Panc1 (cell line): ENCODE measurements at places on chromosomes 12 and 14. TPM values are rescaled to one million over a fixed set of nuclear protein-coding genes. Genes with fewer than 3 reads are reported as not detected.
A peak's percentile ranks its signal among the peaks of the same experiment; 100 is the strongest.

GRCh38 chr12:128418944-128419343 is 152.0 kb downstream of the TMEM132C start:
- H3K36me3 ChIP-seq = no peaks in the 10 kb centered on the region
- DNase-seq = no peak
- H3K27ac ChIP-seq = no peak overlapping the region
- H3K4me1 ChIP-seq = no peaks in the 10 kb centered on the region
- 0 out of 2 replicates have a peak, but pooled peaks cover 2% of the 10 kb centered on the region for H3K27me3 ChIP-seq
- H3K4me3 ChIP-seq = no peak overlapping the region

- no peaks in the 10 kb centered on the region for H3K4me1 ChIP-seq
- DNase-seq = no peak
- H3K4me3 ChIP-seq = no peak overlapping the region
- no peaks in the 10 kb centered on the region for H3K36me3 ChIP-seq
- H3K27me3 ChIP-seq = no peaks in the 10 kb centered on the region
Observed at GRCh38 chr12:21690704-21691368, 33.2 kb upstream of the LDHB start.

DNA sequence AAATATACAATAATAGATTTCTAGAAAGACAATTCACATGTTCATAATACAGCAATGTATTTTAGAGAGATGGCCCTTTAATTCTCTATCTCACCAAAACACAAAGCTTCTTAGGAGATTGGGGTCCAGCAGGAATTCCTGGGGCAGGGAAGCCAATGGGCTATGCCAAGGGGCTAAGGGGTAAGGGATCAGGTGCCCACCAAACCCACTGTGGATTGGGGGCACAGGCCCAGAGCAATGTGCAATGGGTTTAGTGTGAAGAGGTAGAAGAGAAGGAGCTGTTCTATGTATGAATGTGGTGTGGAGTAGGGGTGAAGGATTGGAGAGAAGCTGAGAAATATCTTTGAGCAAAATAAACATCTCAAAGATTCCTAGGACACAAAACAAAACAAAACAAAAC is 2.6 kb downstream of the HOXC13 start:
- peak overlapping the region; percentile 86 for H3K4me3 ChIP-seq
- peaks cover 46% of the 10 kb centered on the region for H3K4me1 ChIP-seq
- DNase-seq = no peak

GRCh38 chr14:100383727-100384158 is 60.6 kb downstream of the SLC25A47 start:
- H3K27me3 ChIP-seq = no peaks in the 10 kb centered on the region
- peak overlapping the region; percentile 93; the same call in 1 of the 2 replicates for H3K27ac ChIP-seq
- H3K4me1 ChIP-seq = peaks cover 42% of the 10 kb centered on the region
- DNase-seq = no peak

DNA sequence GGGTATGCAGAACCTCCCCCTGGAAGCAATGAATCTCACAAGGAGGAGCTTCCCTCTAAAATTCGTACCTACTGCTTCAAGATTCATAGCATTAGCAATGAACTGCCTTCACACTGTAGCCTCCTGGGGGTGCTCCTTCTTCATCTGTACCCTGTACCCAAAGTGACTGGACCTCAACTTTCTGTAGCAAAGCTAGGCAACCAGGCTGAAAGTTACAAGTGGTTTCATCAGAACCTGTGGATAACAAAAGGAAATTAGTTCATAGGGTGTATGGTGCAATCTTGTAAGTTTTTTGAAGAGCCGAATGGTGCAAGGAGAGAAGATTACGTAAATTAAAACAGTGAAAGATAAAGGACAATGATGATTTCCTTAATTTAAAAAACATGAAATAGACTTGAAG is 1541.7 kb upstream of the FLRT2 start:
- no peaks in the 10 kb centered on the region for H3K36me3 ChIP-seq
- no peaks in the 10 kb centered on the region for H3K27me3 ChIP-seq
- H3K27ac ChIP-seq = no peak overlapping the region
- no peak for DNase-seq
- no peak overlapping the region for H3K4me3 ChIP-seq

DNA sequence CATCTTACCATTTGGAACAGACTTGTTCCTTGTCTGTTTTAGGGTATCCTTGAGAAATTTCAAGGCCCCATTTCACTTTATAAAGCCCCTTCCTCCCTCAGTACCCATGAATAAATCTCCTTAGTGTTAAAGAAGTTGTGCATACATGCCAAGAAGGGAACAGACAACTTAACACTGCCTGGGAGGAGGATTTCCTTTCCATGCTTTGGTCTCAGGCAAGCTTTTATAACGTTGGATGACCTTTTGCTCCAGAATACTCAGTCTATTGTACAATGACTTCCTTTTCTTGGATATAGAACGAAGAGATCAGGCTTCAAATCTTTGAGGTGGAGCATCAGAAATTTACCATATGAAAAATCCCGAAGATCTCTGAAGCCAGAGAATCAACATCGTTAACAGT is 551.4 kb downstream of the PRKD1 start:
- no peaks in the 10 kb centered on the region for H3K4me1 ChIP-seq
- no peak overlapping the region for H3K27ac ChIP-seq
- no peaks in the 10 kb centered on the region for H3K27me3 ChIP-seq

DNA sequence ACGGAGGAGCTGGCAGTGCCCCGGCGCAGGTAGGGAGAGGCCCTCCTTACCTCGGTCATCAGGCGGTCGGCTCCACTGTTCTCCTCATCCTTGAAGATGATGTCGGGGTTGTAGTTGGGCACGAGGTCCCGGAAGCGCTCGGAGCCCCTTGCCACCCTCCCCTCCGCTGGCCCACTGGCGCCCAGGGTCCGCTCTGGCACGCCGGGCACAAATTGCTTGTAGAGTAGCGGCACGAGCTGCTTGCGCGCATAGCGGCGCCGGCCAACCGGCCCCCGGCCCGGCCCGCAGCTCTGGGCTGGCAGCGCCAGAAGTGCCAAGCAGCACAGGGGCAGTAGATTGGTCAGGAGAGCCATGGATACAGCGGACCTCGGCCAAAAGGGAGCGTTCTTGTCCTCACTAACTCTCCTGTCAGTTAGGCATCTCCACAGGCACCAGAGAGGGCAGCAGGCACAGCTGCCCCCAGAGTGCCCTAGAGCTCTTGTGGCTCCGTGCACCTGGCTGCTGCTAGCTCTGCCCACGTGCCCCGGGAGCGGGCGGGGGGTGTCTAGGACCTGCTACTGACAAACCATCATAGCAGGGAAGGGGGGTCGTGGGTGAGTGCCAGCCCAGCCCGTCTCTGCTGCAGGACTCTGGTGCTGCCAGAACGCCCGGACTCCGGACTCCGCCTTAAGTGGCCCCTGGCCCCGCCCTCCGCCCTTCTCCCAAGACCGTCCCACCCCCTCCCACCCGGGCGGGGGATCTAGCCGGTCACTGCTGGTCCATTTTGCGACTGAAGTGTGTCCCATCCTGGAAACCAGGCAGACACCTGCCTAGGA is at the start of gene DHH:
Gene DHH (minus strand): TSS at position 642 of the 815 bp plus-strand sequence. CDS start 289 bp downstream, at position 353.
- peak within 1 kb of the TSS; percentile 26 for H3K4me3 ChIP-seq
- H3K27ac ChIP-seq = no peak within 1 kb of the TSS
- H3K27me3 ChIP-seq = no peaks in the 10 kb centered on the region

DNA sequence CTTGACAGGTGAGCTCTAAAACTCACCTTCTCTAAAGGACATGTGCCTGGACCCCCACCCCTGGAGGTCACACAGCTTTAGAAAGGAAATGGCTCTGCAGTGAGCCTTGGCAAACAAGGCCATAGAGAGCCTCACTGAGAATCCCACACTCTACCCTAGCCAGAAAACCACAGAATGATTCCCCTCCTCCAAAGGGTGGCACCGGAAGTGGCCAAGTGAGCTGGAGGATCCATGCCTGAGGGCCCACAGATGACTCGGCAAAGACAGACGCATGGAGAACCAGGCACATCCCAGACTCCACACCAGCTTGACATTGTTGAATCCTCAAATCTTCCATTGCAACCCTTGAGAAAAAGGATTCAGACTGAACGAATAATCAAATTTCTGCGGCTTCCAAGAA is 54.2 kb upstream of the PTHLH start:
- H3K36me3 ChIP-seq = no peaks in the 10 kb centered on the region
- H3K27ac ChIP-seq = no peak overlapping the region
- H3K27me3 ChIP-seq = no peaks in the 10 kb centered on the region
- no peak for DNase-seq
- no peak overlapping the region for H3K4me3 ChIP-seq
- H3K4me1 ChIP-seq = no peaks in the 10 kb centered on the region

Gene HSPB8
- total RNA-seq = 2.0 TPM

Gene LRRC10
- not detected for total RNA-seq
